ENCODE measurements at places on chromosomes 6 and 20. TPM values are rescaled to one million over a fixed set of nuclear protein-coding genes. Genes with fewer than 3 reads are reported as not detected.

The TCF15 gene
- total RNA-seq, result not detected

The C4A gene
- 0.52 TPM for total RNA-seq

The QKI gene
- total RNA-seq, result 126 TPM

The ANKRD66 gene
- not detected for total RNA-seq

The RIPPLY2 gene
- total RNA-seq, result not detected

The SEMG1 gene
- total RNA-seq, result not detected

The ARMH2 gene
- not detected for total RNA-seq

The C6orf58 gene
- total RNA-seq, result not detected

The TRIM40 gene
- total RNA-seq, result not detected

The CLDN20 gene
- total RNA-seq, result not detected

The COL9A3 gene
- 44.4 TPM for total RNA-seq

The SNHG17 gene
- total RNA-seq, result 17.5 TPM

The SIM1 gene
- 0.08 TPM for total RNA-seq

The BMP6 gene
- 1.2 TPM for total RNA-seq

The NPEPL1 gene
- 14.2 TPM for total RNA-seq

The TRIM15 gene
- total RNA-seq, result not detected

The DLK2 gene
- 1.8 TPM for total RNA-seq

The CTAGE9 gene
- not detected for total RNA-seq

The CALHM5 gene
- total RNA-seq, result 2.3 TPM

The WASF1 gene
- 10.2 TPM for total RNA-seq

The GABRR1 gene
- not detected for total RNA-seq

The VGLL2 gene
- not detected for total RNA-seq

The DPM1 gene
- total RNA-seq, result 49.7 TPM

The ASIP gene
- not detected for total RNA-seq

The HCRTR2 gene
- not detected for total RNA-seq

The BTN1A1 gene
- not detected for total RNA-seq

The DCDC2 gene
- not detected for total RNA-seq
